ENCODE measurements at places on chromosomes 7 and 10.

GRCh38 chr7:65448816-65449504 lies 75.3 kb downstream of the ZNF92 start:
- DNase-seq: no peak

DNA sequence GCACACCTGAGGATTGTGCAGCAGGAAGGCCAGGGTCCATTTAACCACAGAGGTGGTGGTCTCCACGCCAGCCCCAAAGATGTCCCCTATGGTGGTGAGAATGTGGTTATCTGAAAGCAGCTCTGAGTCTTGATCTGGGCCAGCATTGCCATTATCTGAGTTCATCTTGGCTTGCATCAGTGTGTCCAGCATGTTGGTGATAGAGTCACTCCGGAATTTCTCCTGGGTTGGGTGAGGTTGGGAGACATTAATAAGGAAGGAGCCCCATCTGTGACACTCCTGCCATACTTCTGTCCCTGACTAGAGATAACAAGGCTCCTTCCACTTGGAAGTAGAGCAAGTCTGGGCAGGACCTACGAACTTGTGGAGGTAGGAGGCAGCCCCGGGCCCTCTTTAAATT lies 4.2 kb downstream of the CYP17A1 start:
- no peak for DNase-seq

DNA sequence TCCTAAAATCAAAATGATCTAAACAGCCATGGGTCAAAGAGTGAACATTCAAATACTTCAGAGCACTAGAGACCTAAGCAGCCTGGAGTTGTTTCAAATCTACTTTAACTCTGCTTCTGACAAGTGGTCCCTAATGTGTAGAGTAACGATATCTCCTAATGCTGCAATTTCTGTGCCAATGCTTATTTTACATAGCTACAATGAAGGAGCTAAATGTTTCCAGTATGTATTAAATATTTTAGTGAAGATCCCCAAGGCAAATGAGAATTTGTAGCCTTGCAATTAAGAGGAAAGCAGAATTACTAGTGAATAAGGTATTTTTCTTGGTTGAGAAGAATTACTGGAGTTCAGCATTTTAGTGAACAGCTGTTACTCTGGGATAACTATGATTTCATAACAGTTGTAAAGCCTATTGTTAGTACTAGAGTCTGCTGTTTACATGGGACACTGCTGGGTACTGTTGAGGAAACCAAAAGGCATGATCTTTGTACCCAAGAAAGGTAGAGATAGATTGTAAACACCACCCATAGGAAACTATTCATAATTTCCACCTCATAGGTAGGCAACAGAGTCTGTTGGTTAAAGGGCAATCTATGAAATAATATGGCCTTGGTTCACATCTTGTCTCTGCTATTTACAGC lies 271.9 kb downstream of the PLXDC2 start:
- no peak for DNase-seq

DNA sequence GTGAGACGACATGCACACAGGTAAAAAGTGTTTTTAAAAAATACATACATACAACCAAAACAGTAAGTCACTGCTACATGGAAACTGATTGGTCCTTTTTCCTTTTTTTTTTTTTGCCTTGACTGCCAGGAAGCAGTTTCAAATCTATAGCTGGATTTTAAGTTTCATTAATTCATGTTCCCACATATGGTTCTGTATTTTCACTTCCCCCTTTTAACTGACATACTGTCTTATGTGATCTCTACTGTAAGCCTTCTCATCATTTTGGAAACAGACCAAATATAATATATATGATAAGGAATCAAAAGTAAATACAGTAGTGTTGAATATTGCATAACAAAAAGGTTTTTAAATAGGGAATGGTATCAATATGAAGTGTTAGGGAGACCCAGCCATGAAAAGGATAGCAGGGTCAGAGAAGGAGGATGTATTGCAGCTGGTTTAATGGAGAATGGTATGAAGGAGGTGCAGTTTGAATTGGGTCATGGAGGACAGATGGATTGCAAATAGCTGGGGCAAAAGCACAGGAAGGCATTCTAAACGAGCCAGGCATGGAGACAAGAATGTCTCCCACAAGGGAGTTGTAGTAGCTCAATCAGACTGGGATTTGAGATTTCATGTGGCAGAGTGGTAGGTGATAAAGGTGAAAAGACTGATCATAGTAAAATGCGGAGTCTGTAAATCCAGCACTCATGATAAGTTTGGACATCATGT lies 5.4 kb downstream of the CAV1 start:
- DNase-seq: no peak

GRCh38 chr10:109892931-109893330 lies 30.4 kb downstream of the XPNPEP1 start:
- DNase-seq: no peak

DNA sequence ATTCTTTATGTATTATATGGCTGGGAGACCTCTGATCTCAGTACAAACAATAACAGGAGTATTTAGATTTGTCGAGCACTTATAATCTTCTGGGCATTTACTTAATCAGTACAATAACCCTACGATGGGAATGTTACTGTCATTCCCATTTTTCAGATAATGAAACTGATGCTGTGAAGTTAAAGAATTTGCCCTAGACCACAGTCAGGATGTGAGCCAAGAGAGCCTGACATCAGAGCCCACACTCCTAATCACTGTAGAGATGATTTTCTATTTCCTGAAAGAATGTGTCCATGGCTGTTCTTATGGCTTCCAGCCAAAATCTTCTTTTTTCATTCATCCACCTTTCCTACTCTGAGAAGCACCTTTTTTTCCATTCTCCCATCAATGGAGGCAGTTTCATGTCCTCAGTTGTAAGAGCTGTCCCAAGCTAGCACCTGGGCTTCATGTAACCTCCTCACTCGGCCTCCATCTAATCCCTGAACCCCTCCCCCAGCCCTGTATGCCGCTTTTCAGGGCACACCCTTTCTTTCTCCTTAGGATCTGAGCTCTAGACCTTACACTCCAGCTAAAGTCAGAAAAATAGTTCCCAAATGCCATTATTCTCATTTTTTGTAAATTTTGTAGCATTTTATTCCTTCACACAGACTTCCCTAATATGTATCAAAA lies 12.2 kb upstream of the CAV1 start:
- no peak for DNase-seq

- DNase-seq: peak; percentile 3
Observed at GRCh38 chr10:27285093-27285492, 44.5 kb upstream of the ACBD5 start.

- peak; percentile 44 for DNase-seq
Observed at GRCh38 chr7:114922026-114922651, at the start of gene MDFIC. Gene MDFIC (plus strand): TSS chr7:114922094. CDS start chr7:114923034, 940 bp downstream.

DNA sequence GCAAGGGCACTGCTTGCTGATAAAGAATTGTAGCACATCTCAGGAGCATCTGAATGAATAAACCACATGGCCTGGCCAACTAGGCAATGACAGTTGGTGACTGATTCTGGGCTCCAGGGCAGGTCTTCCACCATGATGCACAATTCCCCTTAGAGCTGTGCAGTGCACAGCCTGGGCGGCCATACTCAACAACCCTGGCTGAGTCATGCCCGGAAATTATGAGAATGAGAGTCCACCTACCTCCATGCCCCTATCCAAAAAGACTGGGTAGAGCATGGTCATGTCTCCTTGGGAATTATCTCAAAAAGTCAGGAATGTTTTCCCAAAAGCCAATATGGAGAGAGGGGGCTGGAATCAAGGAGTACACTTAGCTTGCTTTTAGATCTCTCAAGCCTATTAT lies 425.6 kb downstream of the PLXNA4 start:
- no peak for DNase-seq

Data from activated CD8-positive, alpha-beta memory T cell treated with anti-CD3 and anti-CD28 coated beads for 1 hour (primary cell).